Brain (organoid and tissue), 16 donors: ENCODE measurements at places on chromosomes 6 and 20.

DNA sequence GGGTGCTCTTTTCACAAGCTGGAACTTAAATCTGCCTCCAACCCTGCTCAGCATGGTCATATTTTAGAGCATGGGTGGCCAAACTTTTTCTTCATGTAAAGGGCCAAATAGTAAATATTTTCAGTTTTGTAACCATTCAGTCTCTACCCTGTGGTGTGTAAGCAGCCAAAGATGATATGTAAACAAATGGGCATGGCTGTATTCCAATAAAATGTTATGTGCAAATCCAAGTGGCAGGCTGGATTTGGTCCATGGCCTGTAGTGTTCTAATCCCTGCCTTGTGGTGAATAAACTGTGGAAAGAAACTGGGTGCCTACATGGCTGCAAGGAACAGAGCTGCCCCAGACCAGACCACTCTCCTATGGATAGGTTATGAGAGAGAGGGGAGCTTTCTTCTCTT, 32.7 kb downstream of the OGFRL1 start:
- no peak for DNase-seq

GRCh38 chr6:36455486-36456027, 12.8 kb downstream of the KCTD20 start:
- no peak for DNase-seq

GRCh38 chr20:38338849-38339520, 7.3 kb upstream of the LBP start:
- no peak for DNase-seq

GRCh38 chr20:18137412-18138265, at the start of the genes KAT14 and PET117:
Gene KAT14 (plus strand): TSS chr20:18137863. CDS start chr20:18142661, 4,798 bp downstream.
Gene PET117 (plus strand): TSS chr20:18137863. CDS start chr20:18137956, 93 bp downstream.
- DNase-seq = peak; percentile 96

DNA sequence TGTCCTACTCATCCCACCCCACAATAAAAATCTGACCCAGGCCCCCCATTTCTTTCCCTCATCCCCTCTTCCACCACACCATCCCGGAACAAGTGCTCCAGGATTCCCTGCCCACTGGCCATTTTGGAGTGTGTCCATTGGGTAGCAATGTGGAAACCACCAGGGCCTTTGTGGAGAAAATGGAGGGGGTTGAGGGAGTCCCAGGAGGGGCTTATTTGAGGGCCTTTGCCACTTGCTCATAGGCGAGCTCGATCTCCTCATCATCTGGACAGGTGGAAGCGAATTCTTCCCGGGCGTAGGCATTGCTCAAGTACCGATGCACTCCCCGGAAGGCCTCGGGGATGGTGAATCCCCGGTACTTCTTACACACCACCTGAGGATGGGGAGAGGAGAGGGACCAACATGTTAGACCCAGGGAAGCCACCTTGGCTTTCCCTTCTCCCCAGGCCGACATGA, 1.6 kb upstream of the DDAH2 start:
- no peak for DNase-seq

- DNase-seq = peak; percentile 88
Observed at GRCh38 chr6:89368107-89368506, 15.6 kb upstream of the UBE2J1 start.

GRCh38 chr6:74851596-74851995, 354.3 kb downstream of the COL12A1 start:
- DNase-seq = no peak

- no peak for DNase-seq
Observed at GRCh38 chr6:144613859-144614258, 328.7 kb downstream of the UTRN start.

DNA sequence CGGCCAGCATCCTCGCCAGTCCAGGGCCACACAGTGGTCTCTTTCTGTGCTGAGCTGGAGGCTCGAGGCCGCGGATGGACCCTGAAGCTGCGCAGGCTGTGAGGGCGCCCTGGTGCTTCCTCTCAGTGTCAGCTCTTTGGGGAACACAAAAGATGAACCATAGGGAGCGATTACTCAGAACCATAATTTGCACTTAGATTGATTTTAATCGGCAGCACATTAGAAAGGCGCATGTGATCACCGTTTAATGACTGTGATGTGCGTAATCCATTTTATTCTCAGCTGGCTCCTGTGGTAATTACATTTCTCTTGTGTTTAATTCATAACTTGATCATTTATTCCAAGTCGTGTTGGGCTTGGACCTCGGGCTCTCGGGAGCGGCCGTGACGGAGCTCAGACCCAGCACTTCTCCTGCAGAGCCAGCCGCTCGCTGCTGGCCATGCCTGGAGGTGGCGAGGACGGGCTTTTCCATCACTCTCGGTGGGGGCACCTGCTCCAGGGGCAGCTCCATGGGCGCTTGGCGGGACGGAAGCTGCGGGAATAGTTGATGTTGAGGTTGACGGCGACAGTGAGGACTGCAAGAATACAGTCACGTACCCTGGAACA, 25.6 kb upstream of the NTSR1 start:
- DNase-seq = peak; percentile 79

DNA sequence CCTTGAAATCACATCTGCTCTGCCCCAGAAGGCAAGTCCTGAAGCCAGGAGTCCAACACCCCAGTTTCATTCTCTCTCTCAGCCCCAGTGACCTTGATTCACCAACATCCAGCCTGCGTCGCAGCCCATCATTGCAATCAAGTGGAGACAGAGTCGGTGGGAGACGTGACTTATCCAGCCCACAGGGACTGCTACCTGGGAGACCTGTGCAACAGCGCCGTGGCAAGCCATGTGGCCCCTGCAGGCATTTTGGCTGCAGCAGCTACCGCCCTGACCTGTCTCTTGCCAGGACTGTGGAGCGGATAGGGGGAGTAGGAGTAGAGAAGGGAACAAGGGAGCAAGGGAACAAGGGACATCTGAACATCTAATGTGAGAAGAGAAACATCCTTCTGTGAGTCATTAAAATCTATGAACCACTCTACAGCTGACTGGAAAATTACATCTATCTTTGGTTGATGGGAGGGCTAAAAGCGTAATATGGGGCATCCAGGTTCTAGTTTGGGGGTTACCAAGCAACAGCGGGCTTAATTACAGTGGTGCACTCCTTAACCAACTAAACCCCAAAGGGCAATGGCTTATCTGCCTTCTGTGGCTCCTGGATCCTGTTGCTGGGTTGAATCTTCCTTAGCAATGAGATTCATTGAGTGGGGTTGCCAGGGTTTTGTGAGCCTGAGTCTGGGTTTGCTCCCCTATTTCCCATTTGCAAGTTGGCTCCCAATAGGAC, 2.5 kb downstream of the LY6G6D start:
- DNase-seq = no peak

DNA sequence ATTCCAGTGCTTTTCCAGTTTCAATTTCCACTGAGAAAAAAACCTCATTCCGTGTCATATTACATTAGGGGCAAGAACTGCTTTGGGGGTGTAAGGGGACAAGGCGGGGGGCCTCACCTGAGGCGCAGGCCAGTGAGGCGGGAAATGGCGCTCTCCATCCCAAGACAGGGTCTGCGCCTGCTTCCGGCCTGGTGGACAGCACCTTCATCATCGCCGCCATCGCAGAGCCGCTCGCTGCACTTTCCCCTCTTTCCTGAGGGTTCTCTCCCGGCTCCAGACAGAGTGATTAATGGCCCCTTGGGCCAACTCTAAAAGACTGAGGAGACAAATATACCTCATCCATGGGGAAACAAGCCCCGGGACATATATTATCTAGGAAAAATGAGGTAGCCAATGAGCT, 270.0 kb upstream of the SOX4 start:
- no peak for DNase-seq

GRCh38 chr6:153670403-153671026, 368.5 kb upstream of the OPRM1 start:
- DNase-seq = no peak

DNA sequence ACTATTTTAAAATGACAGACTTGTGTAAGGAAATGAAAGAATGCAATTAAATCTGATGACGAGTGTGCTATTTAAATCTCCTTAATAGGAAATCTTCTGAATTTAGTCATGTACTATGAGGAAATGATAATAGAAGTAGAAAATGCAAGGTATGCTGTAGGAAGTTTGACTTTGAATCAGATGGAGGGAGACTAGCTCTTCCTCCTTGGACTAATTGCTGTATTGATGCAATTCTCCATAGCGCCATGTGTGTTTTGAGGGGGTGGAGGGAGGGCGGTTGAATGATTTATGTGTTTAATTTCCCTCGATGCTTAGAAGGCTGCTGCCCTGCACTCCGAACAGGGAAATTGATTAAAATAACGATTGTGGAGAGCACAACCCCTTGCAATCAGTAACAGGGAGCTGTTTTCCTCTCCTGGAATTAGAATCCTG, 214.4 kb upstream of the PRND start:
- DNase-seq = no peak

DNA sequence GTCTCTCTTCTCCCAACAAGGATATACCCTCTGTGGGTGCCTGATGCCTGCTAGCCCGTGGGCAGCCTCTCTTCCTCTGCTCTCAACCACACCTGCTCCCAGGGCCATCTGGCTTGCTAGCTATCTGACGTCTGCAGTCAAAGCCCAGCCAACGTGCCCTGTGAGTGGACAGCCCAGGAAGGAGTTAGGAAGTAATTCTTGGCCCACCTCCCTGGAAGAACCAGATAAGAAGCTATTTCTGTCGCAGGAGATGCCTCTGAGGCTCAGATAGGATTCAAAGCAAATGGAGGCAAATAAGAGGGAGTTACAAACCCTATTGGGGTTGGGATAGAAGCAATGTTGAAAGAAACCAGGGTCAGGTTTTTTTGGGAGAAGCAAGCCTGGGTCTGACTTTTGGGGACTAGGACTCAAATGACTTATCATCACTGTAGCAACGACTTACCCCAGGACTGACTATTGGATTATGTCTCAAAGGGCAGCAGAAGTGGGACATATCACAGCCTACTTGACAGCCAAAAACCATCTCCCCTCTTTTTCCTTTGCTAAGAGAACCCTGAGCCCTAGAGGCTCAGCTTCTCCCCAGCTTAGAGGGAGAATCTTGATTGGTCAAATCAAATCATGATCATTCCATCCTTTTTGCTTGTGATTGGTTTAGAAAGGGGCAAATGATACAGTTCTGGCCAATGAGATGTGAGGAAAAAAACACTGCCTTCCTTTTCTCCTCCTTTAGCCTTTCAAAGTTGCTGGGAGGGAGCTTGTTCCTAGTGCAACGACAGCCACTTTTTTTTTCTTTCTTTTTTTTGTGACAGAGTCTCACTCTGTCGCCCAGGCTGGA, 18.0 kb upstream of the CDK5RAP1 start:
- peak; percentile 33 for DNase-seq

GRCh38 chr6:3379482-3380060, 77.3 kb downstream of the SLC22A23 start:
- DNase-seq = no peak

DNA sequence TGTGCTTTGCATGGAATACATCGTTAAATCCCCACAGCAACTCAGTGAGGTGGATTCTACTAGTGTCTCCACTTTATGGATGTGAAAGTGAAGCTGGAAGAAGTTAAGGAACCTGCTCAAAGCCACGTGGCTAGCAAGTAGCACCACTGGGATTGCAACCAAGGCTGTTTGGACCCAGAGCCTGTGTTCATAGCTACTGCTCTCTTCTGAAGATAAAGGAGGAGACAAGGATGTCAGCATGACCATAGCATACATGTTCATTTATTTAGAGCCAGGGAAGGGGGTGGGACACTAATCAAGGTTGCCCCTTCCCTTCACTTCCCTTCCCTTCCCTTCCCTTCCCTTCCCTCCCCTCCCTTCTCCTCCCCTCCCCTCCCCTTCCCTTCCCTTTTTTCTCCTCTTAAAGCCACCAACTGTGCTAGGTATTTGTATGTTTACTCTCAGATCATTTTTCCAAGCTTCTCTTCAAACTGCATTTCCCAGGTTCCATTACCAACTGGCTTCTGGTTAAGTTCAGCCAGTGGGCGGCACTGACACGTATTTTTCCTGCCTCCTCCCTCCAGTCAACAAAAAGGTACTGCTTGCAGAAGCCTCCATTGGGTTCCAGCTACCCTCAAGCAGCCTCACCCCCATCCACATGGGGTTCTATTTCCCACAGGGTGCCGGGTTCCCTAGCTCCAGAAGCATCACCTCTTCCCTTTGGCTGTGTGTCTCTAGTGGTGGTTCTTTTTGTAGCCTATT, 134.9 kb downstream of the BCAS1 start:
- DNase-seq = no peak

GRCh38 chr6:127539272-127539671, 20.1 kb upstream of the MTCL3 start:
- DNase-seq = peak; percentile 56

- DNase-seq = no peak
Observed at GRCh38 chr6:97073903-97074302, 149.4 kb downstream of the KLHL32 start.

DNA sequence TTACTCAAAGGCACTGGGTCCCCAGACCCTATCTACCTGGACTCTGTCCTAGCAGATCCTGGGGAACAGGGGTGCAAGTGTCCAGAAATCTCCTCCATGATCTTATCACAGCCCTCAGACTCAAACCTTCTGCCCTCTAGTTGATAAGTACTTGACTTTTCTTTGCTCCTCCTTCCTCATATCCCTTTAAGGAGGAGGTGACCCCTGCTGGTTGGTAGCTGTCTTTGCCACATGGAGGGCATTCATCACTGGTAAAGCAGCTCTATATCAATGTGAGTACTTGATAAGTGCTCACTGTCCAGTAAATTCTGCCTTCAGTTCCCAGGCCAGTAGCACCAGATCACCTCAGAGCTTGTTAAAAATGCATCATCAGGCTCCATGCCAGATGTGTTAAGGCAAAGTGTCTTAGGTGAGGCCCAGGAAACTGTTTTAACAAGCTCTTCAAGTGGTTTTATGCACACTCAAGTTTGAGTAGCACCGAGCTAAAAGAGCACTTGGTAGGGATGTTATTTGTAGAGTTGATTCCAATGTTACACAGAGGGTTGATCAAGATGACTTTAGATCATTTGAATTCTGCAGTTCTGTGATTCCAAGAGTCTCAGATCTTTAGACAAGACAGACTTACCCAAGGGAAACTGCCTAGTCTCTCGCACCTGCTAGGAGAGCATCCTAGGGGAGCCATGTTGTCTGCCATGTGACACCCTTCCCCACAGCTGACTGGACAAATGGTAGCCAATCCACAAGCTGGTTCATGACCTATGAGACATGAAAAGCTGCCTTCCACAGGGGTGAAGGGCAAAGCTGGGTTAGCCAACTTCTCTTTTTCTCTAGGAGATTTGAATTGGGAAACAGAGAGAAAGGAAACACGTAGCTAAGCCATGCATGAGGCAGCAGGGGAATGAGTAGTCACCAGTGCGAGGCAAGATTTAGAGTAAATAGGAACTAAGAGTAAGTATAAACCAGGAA, 18.6 kb downstream of the TREML2 start:
- DNase-seq = no peak

DNA sequence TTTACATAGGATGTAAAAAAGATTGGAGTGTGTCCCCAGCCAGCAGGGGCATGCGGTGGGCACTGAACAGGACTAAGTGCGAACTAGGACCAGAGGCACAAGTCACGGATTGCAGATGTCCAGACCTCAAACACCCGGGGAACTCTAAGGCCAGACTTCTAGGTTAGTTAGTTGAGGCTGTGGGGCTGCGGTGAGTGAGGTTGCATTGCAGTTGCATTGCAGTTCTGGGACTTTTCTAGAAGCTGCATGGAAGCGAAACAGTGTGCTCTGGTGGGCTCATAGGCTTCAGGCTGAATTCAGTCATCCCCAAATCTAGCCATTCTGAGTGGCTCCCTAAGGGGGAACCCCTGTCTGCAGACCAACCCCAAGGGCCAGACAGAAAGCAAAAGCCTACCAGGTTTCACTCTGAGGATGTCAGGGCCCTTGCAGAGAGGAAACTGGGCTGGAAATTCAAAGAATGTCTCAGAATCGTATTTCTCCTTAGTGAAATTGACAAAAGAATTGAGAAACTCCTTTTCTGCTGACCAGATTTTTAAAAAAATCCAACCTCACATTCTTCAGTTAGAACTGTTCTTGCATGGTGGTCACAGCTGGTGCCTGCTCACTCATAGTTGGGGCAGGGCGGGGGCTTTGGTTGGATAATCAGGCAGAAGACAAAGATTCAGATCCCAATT, 182.8 kb downstream of the ZDHHC14 start:
- no peak for DNase-seq
